ENCODE measurements at places on chromosomes 6 and 20.

- no peak for DNase-seq
These were observed 787 bp upstream of the CARMIL1 start for GRCh38 chr6:25278261-25278913.

DNA sequence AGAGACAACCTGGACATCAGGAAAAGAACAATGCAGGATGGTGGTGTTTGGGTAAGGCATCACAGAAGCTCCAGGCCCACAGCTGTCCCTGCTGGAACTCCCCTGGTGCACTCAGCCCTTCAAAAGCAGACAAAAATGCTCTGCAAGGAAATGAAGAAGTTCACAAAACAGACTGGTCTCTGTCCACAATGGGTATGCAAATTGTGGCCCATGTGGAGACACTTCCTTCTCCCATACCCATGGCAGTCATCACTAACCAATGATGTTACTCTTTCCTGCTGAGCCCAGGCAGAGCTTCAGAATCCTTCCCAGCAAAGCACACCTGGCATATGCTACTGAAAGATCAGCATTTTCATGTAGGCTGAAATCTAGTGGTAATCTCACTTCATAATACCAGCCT, 42.6 kb upstream of the PXDC1 start:
- DNase-seq = no peak

- DNase-seq = no peak
These were observed 224.0 kb upstream of the GMDS start for GRCh38 chr6:2469428-2469827.

GRCh38 chr20:33656010-33656782, 5.9 kb upstream of the C20orf144 start:
- DNase-seq = no peak

- DNase-seq = no peak
These were observed 59.7 kb upstream of the NT5E start for GRCh38 chr6:85390105-85390728.

- DNase-seq = no peak
These were observed 3.8 kb downstream of the MTCL3 start for GRCh38 chr6:127515234-127515793.

DNA sequence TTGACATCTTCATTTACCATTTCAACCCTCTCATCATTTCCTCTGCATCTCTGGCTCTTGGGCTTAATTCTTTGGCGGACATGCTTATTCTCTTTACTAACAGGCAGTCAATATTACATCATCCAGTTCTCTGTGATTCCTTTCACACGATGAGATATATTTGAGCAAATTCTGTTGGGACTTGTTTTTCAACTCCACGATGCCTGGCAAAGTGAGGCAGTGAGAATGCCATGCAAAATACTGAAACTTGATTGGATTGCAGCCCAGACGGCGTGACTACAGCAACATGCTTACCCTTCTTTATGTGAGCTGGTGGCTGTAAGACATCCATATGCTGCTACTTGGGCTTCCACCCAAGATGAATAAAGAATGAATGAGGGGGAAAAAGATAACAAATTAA, 101.7 kb upstream of the SPACA1 start:
- DNase-seq = no peak

DNA sequence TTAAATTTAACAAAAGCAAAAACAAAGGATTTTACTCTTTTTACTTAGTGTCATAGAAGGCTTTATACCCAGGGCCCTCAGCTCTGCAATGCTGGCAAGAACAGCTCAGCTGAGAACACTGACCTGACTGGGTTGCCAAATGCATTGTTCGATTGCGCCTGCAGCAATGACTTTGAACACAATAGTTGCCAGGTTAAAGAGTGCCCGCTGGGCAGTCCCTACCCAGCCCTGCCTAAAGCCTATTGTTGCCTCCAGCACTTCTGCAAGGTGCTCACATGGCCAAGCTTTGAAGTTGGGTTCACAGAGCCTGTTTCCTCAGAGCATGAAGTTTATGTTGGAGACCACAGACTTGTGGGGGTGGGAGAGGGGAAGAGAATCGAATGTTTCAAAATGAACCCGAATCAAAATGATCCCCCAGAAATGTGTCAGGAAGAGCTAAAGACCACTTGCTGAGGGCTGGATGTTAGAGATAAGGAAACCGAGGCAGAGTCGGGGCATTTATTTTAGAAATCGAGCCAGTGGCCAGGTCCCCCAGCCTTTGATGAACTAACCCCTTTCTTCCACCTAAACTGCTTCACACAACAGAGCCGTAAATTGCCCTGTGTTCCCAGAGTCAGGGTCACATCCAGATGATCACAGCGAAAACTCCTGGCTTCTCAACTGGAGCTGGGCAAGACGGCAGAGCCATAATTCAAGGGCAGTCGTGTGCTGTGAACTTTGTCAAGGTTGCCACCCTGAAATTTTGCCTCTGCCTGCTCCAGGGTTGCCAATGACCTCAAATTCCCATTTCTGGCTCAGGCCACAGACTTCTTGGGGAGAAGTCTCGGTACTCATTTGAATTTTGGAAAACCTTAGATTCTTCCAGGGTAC, 55.0 kb downstream of the FOXA2 start:
- DNase-seq = no peak

- DNase-seq = no peak
These were observed 21.5 kb upstream of the MRPS18A start for GRCh38 chr6:43708860-43709653.

- DNase-seq = no peak
These were observed 11.8 kb downstream of the UTRN start for GRCh38 chr6:144296973-144297372.

DNA sequence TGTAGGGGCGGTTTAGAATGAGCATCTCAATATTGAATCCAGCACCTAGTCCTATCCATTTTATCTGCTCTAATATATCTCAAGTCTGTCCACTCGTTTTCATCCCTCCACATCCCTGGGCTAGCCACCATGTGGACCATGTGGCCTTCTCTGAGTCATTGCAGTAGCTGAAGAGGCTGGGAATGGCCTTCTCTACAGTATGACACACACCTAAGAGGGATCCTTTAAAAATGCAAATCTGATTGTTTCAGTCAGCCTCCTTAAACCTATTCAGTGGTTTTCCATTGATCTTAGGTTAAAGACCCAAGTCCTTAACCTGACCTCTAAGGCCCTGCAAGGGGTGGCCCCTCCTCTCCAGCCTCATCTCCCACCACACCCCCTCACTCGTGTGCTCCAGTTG, 9.4 kb downstream of the RING1 start:
- no peak for DNase-seq

DNA sequence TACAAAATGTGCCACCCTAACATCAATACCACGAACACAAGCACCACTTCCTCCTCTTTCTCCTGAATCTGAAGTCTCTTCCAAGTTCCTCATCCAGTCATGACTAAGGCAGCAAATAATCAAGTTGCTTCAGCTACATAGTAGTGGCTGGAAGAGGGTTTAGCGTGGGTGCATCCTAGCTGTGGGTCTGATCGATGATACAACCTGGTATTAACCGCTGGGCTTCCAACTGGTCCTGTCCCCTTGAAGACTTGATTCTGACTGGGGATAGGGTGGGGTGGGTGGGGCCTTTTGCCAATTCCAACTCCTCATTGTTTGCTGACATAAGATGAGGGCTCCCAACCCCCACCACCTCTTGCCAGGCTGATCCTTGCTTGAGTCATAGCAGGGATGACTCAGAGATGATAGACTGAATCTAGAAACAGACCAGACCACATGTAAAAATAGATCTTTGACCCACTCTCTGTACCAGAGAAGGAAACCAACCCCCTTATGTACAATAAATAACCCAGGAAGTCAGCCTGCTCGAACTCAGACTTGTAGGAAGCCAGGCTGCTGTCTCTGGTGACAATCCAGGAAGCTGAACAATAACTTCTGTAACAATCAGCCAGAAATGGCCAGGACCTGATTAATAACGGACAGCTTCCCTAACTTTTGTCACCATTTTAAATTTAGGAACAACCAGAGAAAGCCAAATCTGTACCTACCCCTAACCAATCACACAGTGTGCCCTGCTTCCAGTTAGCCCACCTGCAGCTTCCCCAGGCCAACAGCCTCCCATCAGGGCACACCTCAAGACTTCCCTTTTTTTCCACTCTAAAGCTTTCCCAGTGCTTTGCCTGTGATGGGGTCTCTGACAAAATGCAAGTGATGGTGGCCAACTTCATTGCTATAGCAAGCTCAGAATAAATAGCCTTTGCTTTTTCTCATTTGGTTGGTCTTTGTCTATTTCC, 68.9 kb upstream of the FAM184A start:
- peak; percentile 41 for DNase-seq

- no peak for DNase-seq
These were observed 27.0 kb downstream of the TMEM14A start for GRCh38 chr6:52697903-52698302.

DNA sequence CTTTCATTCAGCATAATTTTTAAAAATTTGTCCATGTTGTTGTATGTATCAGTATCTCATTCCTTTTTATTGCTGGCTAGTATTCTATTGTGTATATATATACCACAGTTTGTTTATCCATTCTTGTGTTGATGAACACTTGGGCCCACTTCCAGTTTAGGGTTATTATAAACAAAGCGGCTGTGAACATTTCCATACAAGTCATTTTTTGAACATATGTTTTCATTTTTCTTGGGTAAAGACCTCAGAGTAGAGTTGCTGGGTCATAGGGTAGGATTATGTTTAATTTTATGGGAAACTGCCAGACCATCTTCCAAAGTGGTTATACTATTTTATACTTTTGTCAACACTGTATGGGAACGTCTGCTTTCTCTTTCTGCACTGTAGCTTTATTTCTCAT, 55.3 kb downstream of the RBM24 start:
- no peak for DNase-seq

GRCh38 chr6:34973547-34974248, 84.6 kb downstream of the ANKS1A start:
- no peak for DNase-seq

DNA sequence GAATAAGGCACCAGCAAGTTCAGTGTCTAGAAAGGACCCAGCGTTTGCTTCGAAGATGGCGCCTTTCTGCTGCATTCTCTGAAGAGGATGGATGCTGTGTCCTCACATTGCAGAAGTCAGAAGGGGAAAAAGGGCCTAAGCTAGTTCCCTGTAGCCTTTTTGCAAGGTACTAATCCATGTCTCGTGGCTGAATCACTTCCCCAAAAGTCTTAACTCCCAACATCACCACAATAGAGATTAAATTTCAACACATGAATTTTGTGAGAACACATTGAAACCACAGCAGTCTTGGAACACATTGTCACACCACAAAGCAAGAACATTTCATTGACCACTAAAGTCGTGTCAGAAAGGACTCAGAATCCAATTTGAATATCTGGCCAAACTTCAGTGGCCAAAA, 42.1 kb downstream of the KLHL31 start:
- DNase-seq = no peak

Measured in CD8-positive, alpha-beta T cell (primary cell).